Fibroblast of the aortic adventitia (primary cell): ENCODE measurements at places on chromosomes 11 and 22.

- DNase-seq: no peak
These were observed 40.1 kb downstream of the PI4KA start for GRCh38 chr22:20818471-20818870.

- DNase-seq: no peak
These were observed 9.8 kb downstream of the LMNTD2 start for GRCh38 chr11:550746-551085.

DNA sequence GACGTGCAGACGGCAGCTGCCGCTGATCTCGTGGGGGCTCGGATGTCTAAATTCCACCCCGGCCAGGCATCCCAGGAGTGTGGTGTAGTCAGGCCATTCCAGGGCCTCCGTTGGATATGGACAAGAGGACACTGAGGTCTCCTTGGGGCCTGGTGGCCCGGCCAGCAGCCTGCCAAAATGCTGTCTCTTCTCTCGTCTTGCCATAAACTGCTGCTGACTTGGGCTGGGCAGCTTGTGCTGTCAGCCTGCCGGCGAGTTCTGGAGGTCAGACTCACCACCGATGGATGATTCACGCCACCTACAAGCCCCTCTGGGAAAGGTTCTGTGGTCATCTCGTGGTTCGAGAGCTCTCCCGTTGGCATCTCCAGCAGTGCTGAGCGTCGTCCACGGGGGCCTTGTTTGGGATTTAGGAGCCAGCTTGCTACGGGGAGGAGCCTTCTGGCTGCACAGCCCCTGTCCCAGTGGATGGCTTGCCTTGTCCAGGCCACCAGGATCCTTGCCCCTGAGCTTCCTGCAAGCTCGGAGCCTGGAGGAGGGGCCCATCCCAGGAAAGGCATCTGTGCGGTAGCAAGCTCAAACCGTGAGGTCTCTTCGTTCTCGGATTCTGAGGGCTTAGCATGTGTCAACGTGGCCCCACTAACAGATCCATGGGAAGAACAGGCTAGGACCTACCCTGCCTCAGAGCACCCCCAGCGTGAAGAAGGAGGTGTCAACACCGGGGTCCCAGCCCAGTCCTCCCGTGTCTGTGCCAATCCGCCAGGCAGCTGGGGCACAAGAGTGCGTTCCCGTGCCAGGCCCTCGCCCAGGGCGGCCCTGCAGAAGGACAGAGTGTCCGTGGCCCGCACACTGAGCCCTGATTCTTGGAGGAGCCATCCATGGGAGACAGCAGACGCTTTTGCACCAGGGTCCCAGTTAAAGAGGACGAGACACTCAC is 1114.1 kb downstream of the BRD1 start:
- DNase-seq: no peak

DNA sequence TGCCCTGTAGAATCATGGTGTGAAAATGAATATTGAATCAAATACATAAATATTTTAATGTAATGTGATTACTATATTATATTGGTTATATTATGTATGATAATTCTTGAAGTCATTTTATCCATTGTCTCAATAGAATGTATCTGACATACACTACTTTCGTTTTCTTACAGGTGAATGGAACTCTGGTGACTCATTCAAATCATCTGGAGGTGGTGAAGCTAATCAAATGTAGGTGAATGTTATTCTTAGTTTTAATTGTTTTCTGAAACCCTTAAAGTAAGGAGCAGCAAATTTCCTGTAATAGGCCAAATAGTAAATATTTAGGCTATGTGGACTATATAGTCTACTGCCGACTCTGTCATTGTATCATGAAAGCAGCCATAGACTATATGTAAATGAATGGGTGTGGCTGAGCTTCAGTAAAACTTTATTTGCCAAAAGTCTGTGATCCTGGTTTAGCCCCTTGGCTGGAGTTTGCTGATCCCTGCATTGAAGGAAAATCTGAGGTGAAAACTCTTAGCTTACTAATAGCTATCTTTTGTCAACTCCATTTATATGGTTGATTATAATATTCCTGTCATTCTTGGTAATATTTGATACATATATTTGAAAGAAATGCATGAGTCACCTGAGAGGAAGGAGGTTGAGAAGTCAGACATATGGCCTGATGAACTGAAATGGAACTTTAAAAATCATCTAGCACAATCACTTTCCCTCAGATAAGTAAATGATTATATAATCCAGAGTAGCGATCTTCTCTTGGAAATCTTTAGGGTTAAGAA is 87.2 kb upstream of the GRIK4 start:
- DNase-seq: no peak

- DNase-seq: peak; percentile 61
These were observed 61.7 kb downstream of the ETS1 start for GRCh38 chr11:128525411-128526243.

DNA sequence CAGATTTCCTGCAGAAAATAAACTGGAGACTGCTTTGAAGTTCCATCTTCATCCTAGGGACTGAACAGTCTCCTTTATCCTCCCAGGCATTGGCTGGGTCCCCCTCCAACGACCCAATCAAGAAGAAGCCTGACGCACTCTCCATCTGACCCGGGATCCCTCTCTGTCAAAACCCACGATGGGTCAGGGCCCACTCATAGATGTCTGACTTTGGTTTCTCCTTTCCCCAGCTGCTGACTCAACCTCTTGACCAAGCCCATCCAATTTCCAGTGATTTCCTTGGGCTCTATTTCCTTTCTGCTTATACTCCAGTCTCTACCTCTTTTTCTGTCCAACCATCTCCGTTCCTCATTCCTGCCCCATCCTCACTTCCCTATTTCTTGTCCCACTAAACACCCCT is 189.7 kb downstream of the MIAT start:
- DNase-seq: no peak

DNA sequence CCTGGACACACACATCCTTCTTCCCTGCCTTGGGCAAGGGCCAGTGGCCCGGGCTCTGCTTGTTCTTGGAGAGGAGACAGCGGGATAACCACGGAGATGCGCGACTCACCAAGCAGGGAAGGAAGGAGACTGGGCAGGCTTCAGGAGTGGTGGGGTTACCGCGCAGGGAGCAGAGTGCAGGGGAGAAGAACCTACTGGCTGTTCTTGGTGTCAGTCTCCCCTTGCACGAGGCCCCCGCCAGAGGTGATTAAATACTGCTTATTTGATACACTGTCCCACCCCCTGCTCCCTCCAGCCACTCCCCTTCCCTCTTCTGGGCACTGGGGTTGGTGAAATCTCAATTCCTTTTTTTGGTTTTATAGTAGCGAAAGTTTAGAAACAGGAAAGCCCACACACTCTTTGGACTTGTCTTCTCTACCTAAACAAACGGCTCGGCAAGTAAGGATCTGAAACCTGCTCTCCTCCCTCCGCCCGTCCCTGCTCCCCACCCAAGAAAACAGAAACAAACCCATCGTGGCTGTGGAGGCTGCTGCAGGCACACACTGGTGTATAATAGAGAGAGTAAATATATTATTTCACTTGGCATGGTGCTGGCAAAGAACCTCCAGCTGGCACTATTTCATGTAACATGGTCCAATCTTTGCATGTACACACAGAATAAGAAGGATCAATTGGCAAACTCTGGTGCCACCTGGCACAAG is 10.8 kb downstream of the LARGE2 start:
- peak; percentile 28 for DNase-seq

- no peak for DNase-seq
These were observed 92.9 kb upstream of the SLC22A12 start for GRCh38 chr11:64498136-64498535.

GRCh38 chr11:132855516-132855915 is 676.8 kb downstream of the OPCML start:
- DNase-seq: no peak

DNA sequence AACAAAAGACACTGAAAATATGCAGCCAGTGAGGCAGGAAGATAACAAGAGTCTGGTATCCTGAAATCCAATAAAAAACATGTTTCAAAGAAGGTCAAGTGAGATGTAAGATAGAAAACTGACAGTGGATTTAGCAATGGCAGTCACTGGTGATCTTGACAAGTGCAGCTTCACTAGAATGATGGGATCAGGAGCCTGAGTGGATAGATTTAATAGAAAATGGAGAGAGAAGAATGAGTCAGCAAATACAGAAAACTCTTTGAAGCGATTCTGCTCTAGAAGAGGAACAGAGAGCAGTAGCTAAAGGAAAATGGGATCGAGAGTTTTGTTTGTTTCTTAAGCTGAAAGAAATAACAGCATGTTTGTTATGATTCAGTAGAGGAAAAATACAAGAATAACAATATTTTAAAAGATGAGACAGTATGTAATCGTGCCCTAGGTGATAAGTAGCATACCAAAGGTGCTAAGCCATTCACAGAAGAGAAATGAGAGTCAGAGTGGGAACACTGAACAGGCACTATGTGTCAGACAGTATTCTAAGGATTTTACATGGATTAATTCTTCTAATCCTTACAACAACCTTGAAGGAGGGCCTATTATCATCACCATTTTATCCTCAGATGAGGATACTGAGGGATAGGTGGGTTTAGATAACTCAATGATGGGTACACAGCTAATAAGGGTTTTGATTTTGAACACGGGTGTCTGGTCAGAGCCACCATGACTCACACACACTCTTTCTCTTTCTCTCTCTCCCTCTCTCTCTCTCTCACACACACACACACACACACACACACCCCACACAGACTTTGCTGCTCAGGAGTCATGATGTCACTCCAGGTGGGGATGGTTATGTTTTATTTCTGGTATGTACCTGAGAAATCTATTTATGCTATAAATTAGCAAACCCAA is 36.3 kb downstream of the MRE11 start:
- DNase-seq: no peak

DNA sequence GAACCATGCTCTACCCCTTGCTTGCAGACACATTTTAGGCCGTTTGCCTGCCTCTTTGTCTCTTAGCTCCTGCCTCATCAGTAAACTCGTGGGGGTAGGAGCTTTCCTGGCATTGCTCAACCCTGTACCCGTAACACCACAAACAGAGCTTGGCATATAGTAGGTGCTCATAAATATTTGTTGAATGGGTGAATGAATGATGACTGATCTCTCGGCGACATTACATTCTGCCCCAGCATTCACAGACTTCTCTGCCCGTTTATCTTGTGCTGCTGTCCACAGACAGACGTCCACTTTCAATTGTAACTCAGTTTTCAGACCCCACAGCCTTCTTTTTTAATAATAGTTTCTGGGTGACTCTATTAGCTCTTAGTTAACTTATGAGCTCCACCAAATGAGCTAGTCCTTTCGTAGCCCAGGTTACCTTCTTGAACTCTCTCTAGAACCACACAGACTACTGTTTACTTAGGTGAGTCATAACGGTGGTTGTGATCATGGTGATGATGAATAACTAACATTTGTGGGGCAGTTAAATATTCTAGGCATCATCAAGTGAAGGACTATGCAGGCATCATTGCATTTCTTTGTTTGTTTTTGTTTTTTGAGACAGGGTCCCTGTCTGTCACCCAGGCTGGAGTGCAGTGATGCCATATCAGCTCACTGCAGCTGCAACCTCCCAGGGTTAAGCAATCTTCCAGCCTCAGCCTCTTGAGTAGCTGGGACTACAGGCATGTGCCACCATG is 188.4 kb downstream of the ADAMTS15 start:
- DNase-seq: peak; percentile 61

- DNase-seq: no peak
These were observed 2.8 kb downstream of the SPON1 start for GRCh38 chr11:13965337-13965736.

GRCh38 chr22:44698531-44699421 is 3.2 kb upstream of the PRR5 start:
- DNase-seq: peak; percentile 97

GRCh38 chr11:111512296-111513239 is at the start of gene BTG4:
Gene BTG4 (minus strand): TSS chr11:111512386. CDS start chr11:111498776, 13,610 bp downstream.
- DNase-seq: no peak

- no peak for DNase-seq
These were observed 50.3 kb upstream of the TTLL12 start for GRCh38 chr22:43237280-43237679.

DNA sequence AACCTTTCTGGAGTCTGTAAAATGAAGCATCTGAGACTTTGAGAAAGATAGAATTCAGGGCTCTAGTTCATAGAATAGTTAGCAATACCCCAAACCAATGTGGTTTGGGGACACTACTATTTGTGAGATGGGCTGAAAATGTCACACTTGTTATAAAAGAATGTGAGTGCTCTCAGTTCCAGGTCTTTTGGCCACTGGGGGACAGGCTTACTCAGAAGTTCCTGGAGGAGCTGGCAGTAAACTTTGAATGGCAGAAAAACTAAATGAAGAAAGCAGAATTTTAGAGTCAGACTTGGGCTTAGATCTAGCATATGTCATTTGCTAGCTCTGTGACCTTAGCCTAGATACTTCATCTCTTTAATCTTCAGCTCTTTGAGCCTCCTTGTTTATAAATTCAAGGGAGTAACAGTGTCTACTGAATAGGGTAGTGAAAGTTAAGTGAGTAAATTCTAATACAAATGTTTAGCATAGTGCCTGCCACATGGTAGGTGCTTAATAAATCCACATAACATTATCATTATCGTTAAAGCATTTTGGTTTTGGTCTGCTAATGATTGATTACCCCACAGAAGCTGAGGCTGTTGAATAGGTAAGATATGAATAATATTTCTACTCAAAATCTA is 3.7 kb downstream of the LYVE1 start:
- DNase-seq: peak; percentile 55

DNA sequence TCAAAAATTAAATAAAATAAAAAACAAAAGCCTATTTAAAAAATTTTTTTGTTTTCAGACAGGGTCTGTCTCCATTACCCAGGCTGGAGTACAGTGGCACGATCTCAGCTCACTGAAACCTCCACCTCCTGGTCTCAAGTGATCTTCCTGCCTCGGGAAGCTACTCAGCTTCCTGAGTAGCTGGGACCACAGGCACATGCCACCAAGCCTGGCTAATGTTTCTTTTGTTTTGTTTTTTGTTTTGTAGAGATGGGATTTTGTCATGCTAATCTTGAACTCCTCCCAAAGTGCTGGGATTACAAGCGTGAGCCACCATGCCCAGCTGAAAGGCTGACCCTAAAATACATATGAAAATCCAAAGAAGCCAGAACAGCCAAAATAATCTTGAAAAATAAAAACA is 20.4 kb upstream of the L3MBTL2 start:
- no peak for DNase-seq

DNA sequence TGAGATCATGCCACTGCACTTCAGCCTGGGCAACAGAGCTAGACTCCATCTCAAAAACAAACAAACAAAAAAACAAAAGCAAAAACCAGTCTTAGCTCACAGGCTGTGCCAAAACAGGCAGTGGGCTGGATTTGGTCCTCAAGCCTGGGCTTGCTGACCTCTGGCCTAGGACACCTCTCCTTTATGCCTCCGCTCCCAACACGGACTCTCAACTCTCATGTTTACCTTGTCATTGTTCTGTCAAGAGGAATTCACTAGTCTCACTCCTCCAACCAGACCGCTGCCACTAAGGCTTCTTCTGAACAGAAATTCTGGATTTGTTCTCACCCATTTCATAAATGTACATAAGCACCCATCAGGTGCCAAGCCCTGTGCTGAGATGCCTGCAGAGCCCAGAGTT is 42.6 kb downstream of the FAM83F start:
- no peak for DNase-seq
